ENCODE measurements at places on chromosomes 13 and 19. TPM values are rescaled to one million over a fixed set of nuclear protein-coding genes. Genes with fewer than 3 reads are reported as not detected.

ZNF426 gene
- 18.0 TPM for total RNA-seq

BEST2 gene
- total RNA-seq = not detected

BORCS8 gene
- 11.4 TPM for total RNA-seq

B3GNT3 gene
- total RNA-seq = 0.33 TPM

LGI4 gene
- total RNA-seq = 58.6 TPM

ZBTB32 gene
- total RNA-seq = not detected

LHB gene
- not detected for total RNA-seq

DNA sequence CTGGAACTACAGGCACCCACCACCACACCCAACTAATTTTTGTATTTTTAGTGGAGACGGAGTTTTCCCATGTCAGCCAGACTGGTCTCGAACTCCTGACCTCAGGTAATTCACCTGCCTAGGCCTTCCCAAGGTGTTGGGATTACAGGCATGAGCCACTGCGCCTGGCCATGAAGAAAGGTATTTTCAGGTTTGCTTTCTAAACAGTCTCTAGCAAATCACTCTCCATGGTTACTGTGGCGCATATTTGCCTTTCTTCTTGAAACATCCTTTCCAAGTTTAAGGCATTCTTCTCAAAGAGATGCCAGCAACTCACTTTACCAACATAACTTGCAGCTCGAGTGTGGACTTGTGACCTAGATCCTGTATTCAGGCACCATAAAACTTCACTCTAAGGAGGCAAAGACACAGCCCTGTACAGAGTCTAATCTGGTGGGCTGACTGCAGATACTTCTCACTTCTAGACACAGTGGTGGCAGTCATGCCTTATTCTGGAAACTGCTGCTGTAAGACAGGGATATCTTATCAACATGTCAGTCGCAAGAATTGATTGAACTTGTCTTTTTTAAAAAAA is 461.4 kb upstream of the TSHZ3 start:
- peak; percentile 29 for DNase-seq

GRCh38 chr13:33353210-33353609 is 67.7 kb upstream of the STARD13 start:
- DNase-seq = peak; percentile 93

GRCh38 chr13:40776232-40776631 is 5.2 kb upstream of the MRPS31 start:
- no peak for DNase-seq

DNA sequence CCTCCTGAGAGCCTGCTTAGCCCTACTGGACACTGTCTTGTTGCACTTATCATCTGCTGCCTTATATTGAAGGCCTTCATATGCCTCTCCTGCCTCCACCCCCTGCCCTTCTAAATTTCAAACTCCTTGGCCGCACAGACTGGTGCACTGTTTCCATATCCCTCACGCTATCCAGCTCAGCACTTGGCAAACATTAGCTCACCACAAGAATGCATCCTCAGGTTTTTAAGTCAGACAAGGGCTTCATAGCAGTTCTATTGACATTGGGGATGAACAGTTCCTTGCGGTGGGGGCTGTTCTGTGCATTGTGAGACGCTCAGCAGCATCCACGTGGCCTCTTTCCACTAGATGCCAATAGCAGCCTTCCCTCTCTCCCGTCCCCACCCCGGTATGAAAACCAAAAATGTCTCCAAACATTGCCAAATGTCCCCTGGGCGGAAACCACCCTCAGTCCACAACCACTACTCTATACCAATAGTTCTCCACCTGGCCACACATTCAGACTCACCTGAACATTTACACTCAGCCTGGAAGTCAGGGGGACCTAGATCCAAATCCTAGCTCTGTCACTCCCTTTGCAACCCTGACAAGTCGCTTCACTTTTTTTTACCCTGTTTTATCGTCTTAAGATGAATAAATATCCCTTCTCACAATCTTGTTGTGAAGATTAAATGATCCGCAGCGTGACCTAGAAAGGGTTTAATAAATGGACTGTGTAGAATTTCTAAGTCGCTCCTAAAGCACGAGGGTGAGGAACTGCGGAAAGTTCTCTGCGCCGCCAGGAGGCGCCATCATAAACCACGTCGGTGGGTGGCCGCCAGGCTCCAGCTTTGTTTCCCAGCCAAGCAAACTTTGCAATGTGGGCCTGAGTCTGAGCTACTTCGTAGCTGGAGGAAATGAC is 3.6 kb upstream of the CEACAM3 start:
- DNase-seq = no peak

DNA sequence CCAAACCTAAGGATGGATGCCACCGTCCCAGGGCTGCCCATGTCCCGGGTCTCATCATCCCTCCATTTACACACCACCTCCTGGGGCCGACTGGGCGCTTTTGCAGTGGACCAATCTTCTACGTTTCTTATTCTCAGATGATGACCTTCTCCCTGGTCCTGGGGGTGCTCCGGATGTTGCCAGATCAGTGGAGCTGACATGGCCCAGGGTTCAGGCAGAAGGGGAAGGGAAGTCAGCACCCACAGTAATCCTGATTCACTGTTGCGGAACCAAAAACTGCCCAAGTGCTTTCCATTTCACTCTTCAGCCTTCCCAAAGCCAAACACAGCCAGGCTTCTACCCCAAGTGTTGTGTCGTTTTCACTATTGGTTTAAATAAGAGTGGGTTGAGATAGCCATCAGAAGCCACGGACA is 29.8 kb downstream of the RAB20 start:
- no peak for DNase-seq

GRCh38 chr13:105611424-105611823 is 924.0 kb downstream of the EFNB2 start:
- DNase-seq = no peak

Measured in esophagus muscularis mucosa (tissue), 4 donors.